ENCODE measurements at places on chromosomes 6 and 20. TPM values are rescaled to one million over a fixed set of nuclear protein-coding genes. Genes with fewer than 3 reads are reported as not detected.
A peak's percentile ranks its signal among the peaks of the same experiment; 100 is the strongest.

KCNK16 gene
- not detected for polyA plus RNA-seq

PRPH2 gene
- 0.06 TPM for polyA plus RNA-seq

SNTA1 gene
- polyA plus RNA-seq, result 6.9 TPM

SLC32A1 gene
- polyA plus RNA-seq, result not detected

GTSF1L gene
- not detected for polyA plus RNA-seq

NECAB3 gene
- 11.2 TPM for polyA plus RNA-seq

YTHDF1 gene
- polyA plus RNA-seq, result 6.8 TPM

TOMM6 gene
- polyA plus RNA-seq, result 123 TPM

DNA sequence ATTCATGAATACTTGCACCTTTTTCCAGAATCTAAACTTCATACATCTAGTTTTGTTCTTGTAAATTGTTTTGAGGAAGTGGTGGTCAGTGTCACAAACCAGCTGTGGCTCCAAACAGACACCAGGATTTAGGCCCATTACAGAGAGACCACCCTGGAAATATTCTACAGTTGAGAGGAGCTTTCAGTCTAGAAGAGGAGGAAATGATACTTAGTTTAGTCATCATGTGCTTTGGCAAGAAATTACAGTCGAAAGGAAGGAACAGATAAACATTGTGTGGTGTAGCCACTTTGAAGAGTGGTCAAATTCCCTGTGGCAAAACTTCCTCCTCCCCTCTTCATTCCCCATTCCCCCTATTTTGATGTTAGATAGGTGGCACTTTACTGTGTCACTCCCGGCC is 15.7 kb downstream of the DCBLD1 start:
- H3K27me3 ChIP-seq, result no peaks in the 10 kb centered on the region
- peaks cover 3% of the 10 kb centered on the region for H3K4me1 ChIP-seq
- H3K4me3 ChIP-seq, result no peak overlapping the region
- H3K36me3 ChIP-seq, result no peaks in the 10 kb centered on the region
- no peak for DNase-seq
- no peak overlapping the region for H3K27ac ChIP-seq

- no peak for DNase-seq
- H3K27me3 ChIP-seq, result no peaks in the 10 kb centered on the region
- no peaks in the 10 kb centered on the region for H3K36me3 ChIP-seq
- H3K4me1 ChIP-seq, result peaks cover 19% of the 10 kb centered on the region
These were observed 17.9 kb upstream of the ARMC12 start for GRCh38 chr6:35718911-35719381.

- H3K27me3 ChIP-seq, result no peaks in the 10 kb centered on the region
- H3K4me1 ChIP-seq, result no peaks in the 10 kb centered on the region
- H3K4me3 ChIP-seq, result no peak overlapping the region
- DNase-seq, result no peak
- H3K36me3 ChIP-seq, result no peaks in the 10 kb centered on the region
These were observed 690.9 kb upstream of the CHD6 start for GRCh38 chr20:42309050-42309449.

DNA sequence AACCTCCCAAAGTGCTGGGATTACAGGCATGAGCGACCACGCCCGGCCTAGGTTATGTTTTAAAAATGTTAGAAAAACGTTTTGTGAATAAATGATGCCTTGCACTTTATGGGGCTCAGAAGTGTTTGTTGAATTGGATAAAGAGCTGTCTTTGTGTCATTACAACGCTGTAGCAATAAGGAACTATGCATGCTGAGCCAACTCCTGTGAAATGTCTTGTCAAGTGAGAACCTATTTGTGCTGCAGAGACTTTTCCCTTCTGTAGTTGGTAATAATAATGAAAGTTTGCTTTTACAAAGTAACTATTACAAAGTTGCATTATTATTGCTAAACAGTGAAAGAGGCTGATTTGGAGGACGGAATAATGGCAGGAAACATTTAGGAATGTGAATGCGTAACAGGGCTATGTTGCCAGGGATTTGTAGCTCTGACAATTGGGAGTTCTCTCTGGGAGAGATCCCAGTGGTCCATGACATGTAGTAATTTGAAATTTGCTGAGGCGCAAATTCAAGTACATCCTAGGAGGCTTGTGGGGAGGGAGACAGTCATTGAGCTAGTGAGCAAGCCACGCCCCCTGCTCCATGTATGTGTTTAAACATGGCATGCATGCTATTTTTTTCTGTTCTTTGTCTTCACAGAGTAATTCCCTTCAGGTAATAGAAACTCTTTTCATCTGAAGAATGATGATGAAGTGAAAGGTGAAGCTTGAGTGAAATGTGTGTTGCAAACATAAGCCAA is 16.8 kb upstream of the BICRAL start:
- no peaks in the 10 kb centered on the region for H3K27me3 ChIP-seq
- H3K4me3 ChIP-seq, result no peak overlapping the region
- no peaks in the 10 kb centered on the region for H3K36me3 ChIP-seq

GRCh38 chr6:144321839-144322591 is 36.9 kb downstream of the UTRN start:
- no peaks in the 10 kb centered on the region for H3K27me3 ChIP-seq
- H3K4me3 ChIP-seq, result no peak overlapping the region
- H3K4me1 ChIP-seq, result peaks cover 18% of the 10 kb centered on the region
- H3K36me3 ChIP-seq, result no peaks in the 10 kb centered on the region
- no peak overlapping the region for H3K27ac ChIP-seq

GRCh38 chr6:108407904-108408827 is 113.3 kb downstream of the AFG1L start:
- no peaks in the 10 kb centered on the region for H3K36me3 ChIP-seq
- no peak overlapping the region for H3K4me3 ChIP-seq
- H3K4me1 ChIP-seq, result peaks cover 25% of the 10 kb centered on the region
- no peak for DNase-seq
- H3K27ac ChIP-seq, result peak overlapping the region; percentile 89

GRCh38 chr6:209432-210103 is 82.7 kb upstream of the DUSP22 start:
- no peaks in the 10 kb centered on the region for H3K27me3 ChIP-seq
- H3K27ac ChIP-seq, result no peak overlapping the region
- DNase-seq, result no peak

All from liver (tissue), 10 donors.